ENCODE measurements at places on chromosomes 16 and 17. TPM values are rescaled to one million over a fixed set of nuclear protein-coding genes. Genes with fewer than 3 reads are reported as not detected.

Gene PRSS36
- total RNA-seq = 0.29 TPM

Gene CD300LB
- total RNA-seq = not detected

Gene DHX58
- 17.2 TPM for total RNA-seq

Gene CSH1
- not detected for total RNA-seq

Gene CDC42EP4
- 82.0 TPM for total RNA-seq

Gene CES1
- 20.3 TPM for total RNA-seq

Gene FAM20A
- 25.1 TPM for total RNA-seq

Gene OSGIN1
- total RNA-seq = 3.8 TPM

Gene OR1F1
- total RNA-seq = not detected

Gene SULT1A2
- total RNA-seq = 0.15 TPM

Gene KRT25
- total RNA-seq = not detected

Gene TP53TG3D
- 0.66 TPM for total RNA-seq

Gene GPS2
- 47.6 TPM for total RNA-seq

Gene MYH2
- not detected for total RNA-seq

Gene ZSCAN10
- not detected for total RNA-seq

Gene EVPLL
- total RNA-seq = not detected
